Stimulated activated CD4-positive, alpha-beta T cell treated with anti-CD3 and anti-CD28 coated beads, TNF-alpha, amount 100 ng/mL, for 4 hours (primary cell): ENCODE measurements at places on chromosomes 4 and X.

- DNase-seq: no peak
Observed at GRCh38 chrX:54494166-54494988, 1.7 kb downstream of the FGD1 start.

DNA sequence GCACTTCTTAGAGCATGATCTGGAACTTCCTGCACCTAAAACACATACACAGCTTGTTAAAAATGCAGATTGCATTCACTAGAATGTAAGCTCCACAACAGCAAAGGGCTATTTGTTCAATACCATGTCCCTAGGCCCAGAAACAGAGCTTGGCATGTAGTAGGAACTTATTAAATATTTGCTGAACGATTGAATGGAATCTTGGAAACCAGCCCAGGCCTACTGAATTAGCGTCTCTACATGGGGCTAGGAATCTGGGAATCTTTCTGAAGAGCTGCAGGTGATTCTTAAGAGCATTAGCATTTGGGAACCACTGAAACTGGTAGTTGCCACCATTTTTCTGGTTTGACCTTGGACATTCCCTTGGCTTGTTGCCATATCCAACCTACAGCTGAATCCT is 234.1 kb downstream of the STIM2 start:
- DNase-seq: no peak

GRCh38 chrX:12950851-12951594 is 23.9 kb upstream of the TMSB4X start:
- DNase-seq: peak; percentile 51

GRCh38 chr4:102614801-102615200 is 113.6 kb downstream of the NFKB1 start:
- no peak for DNase-seq

DNA sequence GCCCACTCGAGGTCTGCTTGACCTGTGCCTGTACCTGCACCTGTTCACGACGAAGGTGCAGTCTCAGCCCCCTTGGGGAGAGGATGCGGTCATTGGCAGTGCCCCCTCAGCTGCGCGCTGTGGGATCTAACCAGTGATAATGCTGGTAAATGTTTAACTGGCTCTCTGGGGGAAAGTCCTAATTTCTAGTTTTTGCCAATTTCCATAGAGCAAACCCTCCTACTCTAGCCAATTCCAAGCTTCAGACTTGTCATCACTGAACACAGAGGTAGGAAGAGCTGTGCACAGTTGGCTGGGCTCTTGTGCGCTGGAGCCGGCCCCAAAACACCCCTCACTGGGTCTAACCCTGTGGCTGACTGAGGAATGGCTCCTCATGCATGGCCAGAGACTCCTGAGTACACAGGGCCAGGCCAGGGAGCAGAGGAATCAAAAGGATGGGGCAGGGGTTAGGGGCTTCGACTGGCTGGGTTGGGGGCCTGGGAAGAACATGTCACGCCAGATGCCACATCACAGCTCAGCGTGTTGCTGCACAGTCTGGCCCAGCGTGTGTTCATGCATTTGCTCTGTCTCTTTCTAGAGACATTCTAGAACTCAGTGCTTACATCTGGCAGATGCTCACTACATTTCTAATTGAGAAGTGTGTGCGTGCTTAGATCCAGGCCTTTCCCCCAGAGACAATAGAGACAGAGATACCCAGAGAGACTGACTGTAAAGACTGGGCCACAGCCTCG is 270.8 kb downstream of the BCOR start:
- DNase-seq: no peak

- no peak for DNase-seq
Observed at GRCh38 chr4:188154668-188155405, 15.6 kb downstream of the TRIML1 start.

DNA sequence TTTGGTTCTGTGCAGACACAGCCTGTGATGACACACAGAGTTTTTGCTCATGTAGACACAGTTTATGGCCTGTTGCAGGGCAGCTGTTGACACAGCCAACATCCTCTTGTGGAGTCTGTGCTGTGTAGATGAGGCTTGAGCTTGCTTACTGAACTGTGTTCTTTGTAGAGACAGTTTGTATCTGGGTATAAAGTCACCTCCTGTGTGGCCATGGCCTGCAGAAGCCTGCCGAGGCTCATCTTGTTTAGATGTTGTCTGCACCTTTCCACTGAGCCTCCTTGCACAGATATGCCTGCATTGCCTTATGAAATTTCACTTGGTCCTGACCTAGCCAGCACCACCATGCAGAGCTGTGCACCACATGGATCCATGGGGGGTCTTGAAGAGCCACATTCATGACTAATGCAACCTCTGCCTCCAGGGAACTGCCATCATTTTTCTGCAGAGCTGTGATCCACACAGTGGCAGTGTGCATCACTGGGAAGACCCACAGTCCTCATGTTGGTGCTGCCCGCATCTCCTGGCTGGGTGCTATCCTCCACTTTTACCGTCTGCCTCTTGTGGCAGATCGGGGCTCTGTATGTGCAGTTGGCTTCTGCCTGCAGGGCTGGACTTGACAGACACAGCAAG is 198.0 kb upstream of the MAMLD1 start:
- no peak for DNase-seq

GRCh38 chr4:73945674-73946449 is 36.0 kb downstream of the PF4 start:
- no peak for DNase-seq

- DNase-seq: no peak
Observed at GRCh38 chrX:18351784-18352183, 2.7 kb downstream of the SCML2 start.

- no peak for DNase-seq
Observed at GRCh38 chr4:27100713-27101112, 240.1 kb downstream of the STIM2 start.
